Esophagus squamous epithelium (tissue), 5 donors: ENCODE measurements at places on chromosomes 11 and 22.

DNA sequence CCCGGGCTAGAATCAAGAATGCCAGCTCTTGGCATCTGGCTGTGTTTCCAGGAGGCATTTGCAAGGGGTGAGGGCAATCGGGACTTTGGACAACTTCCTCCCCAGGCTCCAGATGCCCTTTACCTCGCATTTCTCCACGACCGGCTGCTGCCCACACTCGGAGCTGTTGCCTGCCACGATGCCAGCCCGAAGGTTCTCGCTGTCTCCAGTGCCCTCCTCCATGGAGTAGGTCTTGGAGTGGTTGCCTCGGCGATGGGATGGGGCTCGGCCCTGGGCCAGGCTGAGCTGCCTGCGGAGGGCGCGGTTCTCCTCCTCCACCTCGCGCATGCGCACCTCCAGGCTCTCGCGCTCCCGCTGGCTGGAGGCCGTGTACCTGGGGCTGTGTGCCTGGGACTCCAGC lies 270.0 kb downstream of the LARGE1 start:
- no peaks in the 10 kb centered on the region for H3K27me3 ChIP-seq
- H3K36me3 ChIP-seq: peaks cover 11% of the 10 kb centered on the region
- H3K27ac ChIP-seq: no peak overlapping the region
- H3K4me1 ChIP-seq: no peaks in the 10 kb centered on the region

- no peaks in the 10 kb centered on the region for H3K36me3 ChIP-seq
- H3K4me3 ChIP-seq: no peak overlapping the region
- H3K27me3 ChIP-seq: no peaks in the 10 kb centered on the region
- DNase-seq: no peak
These were observed 7.0 kb upstream of the KCNE3 start for GRCh38 chr11:74474316-74474715.

DNA sequence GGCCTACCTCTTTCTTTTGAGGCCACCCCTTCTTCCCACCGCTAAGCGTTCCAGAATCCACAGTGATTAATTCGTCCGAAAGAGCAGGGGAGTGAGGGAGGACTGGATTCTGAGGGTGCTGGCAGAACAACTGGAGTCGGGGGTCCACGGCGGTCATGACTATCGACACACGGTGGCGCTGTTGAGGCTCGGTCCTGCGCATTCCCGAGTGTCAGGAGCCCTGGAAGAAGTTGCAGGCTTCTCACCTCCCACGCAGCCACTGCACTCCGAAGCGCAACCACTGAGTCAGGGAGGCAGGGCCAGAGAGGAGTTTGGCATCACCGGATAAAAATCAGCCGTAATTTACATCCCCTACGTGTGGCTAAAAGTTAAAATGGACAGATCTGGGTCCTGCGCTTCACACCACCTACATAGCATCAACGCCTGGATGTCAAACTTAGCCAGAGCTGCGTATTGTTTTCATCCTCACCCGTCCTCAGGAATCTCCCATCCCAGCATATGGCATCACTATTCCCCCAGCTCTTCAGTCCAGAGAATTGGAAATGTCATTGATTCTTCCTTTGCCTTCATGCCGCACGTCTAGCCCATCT lies 10.7 kb upstream of the CTSF start:
- H3K4me1 ChIP-seq: peaks cover 7% of the 10 kb centered on the region
- H3K4me3 ChIP-seq: no peak overlapping the region
- no peak for DNase-seq

GRCh38 chr11:61472282-61472681 lies 36.3 kb upstream of the LRRC10B start:
- peak overlapping the region; percentile 63 for H3K27ac ChIP-seq
- peaks cover 2% of the 10 kb centered on the region for H3K4me1 ChIP-seq
- H3K4me3 ChIP-seq: no peak overlapping the region
- no peaks in the 10 kb centered on the region for H3K27me3 ChIP-seq
- no peak for DNase-seq

- H3K4me3 ChIP-seq: peak within 1 kb of the TSS; percentile 48
- H3K27me3 ChIP-seq: peaks cover 9% of the 10 kb centered on the region
- DNase-seq: no peak
- peak within 1 kb of the TSS; percentile 40 for H3K27ac ChIP-seq
These were observed at the start of gene CTSF for GRCh38 chr11:66568124-66568916. TSS of gene CTSF (minus strand) at chr11:66568606. CDS start at chr11:66568486, 120 bp downstream.
